ENCODE measurements at places on chromosomes 7 and 10.

- no peak for DNase-seq
These were observed 32.3 kb upstream of the PRKCQ start for GRCh38 chr10:6612371-6612770.

DNA sequence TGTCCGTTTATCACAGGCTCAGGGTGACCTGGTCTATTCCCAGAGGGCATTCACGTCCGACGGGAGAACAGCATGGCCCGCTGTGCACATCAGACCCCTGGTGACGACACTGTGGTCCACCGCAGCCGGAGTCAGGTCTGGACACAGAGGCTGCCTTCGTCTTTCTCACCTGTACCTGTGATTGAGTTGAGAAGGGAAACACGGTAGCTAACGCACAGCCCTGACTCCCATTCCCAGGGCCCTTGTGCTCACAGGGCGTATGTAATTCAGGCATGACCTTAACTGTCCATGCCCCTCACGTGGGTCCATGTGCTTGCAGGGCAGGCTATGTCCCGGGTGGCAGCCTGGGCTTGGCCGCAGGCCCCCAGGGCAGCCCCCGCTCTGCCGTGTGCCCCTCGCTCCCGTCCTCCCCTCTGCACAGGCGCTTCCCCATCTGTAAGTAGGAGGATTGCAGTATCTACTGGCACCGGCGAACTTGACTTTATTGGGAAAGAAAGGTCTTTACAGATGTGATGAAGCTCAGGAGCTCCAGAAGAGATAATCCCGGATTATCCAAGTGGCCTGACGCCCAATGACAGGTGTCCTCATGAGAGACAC, 221.3 kb upstream of the TCERG1L start:
- no peak for DNase-seq

GRCh38 chr7:1761097-1761496, 91.0 kb downstream of the ELFN1 start:
- no peak for DNase-seq

GRCh38 chr10:104081998-104082397, 3.7 kb downstream of the COL17A1 start:
- no peak for DNase-seq

DNA sequence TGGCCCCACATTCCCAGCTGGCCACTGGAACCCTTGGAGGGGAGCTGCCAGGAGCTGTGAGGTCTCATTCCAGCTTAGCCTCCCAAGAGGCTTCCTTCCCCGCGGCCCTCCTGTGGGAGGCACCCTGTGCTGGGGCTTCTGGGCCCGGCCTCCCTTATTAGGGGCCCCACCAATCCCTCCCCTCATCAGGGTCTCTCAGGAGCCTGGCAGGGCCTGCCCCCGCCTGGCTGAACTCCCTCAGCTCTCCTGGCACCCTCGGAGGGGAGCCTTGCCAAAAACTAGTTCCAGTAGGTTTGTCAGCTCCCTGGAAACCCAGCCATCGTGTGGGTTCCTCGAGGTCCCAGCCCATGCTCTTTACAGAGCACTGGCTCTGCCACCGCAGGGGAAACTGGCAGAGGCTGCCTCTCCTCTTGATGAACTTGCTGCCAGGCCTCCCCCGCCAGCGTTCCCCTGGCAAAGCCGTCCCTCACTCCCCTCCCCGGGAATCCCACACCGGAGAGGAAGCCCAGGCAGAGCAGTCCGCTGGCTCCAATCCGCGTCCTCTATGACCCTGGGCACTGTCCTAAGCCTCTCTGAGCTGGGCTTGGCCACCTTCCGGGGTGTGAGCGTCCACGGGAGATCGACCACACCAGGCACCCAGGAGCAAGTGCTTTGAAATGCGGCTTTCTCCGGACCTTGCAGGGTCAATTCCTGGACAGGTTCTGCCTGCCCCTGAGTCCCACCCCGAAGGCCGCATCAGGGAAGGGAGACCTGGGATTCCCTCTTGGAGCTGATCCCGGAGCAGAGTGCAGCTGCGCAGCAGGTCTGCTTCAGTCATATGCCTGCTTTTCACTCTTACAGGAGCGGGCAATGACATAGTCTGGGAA, 139.8 kb downstream of the ARHGAP22 start:
- no peak for DNase-seq

GRCh38 chr7:159246702-159247480, 102.2 kb upstream of the VIPR2 start:
- DNase-seq: no peak

GRCh38 chr10:72375173-72375572, 20.5 kb upstream of the DNAJB12 start:
- DNase-seq: no peak

DNA sequence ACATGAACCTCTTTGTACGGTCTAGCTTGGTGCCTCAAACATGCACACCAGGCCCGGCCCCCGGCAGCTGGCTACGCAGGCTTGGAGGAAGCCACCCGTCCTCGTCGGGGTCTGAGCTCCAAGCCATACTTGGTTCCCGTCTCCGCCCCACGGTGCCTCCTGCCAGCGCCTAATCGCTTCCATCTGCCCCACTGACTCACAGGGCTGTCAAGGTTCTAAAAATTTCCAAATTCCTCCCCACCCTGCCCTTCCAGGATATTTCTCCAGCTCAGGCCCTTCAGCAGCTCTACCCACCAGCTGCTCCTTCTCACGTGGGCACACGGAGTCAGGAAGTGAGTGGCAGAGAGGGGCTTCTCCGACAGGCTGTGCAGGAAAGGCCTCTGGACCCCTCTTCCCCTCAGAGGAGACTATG, 38.8 kb downstream of the TMEM270 start:
- no peak for DNase-seq

- DNase-seq: no peak
These were observed 4.8 kb downstream of the STRIP2 start for GRCh38 chr7:129438839-129439651.

GRCh38 chr10:1605999-1606940, 131.1 kb downstream of the ADARB2 start:
- no peak for DNase-seq

- no peak for DNase-seq
These were observed 1.6 kb upstream of the COPS6 start for GRCh38 chr7:100087055-100087750.

GRCh38 chr7:96679886-96680285, 29.8 kb downstream of the SEM1 start:
- no peak for DNase-seq

- DNase-seq: no peak
These were observed 277.8 kb downstream of the EXOC4 start for GRCh38 chr7:133530682-133531081.

DNA sequence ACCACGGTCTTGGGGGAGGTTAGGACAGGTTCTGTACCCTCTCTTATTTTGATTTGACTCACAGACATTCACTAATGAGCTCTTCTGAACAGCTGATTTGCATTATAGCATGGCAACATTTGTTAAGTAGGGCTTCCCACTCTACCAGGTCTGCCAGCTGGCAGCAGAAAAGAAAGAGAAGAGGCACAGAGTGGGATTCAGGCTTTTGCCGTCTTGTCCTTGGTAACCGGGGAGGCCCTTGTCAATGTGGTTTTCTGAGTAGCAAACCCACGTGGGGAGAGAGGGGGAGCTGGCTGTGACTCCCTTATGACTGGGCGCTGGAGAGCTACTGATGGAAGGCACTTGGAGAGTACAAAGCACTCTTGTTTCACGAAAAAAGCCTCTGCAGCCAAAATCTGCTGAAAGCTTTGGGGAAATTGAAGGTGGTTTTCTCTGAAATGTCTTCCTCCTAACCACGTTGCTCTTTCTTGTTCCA, 355.3 kb upstream of the GALNT17 start:
- DNase-seq: no peak

GRCh38 chr10:105579112-105579511, 938.0 kb downstream of the SORCS3 start:
- DNase-seq: no peak

DNA sequence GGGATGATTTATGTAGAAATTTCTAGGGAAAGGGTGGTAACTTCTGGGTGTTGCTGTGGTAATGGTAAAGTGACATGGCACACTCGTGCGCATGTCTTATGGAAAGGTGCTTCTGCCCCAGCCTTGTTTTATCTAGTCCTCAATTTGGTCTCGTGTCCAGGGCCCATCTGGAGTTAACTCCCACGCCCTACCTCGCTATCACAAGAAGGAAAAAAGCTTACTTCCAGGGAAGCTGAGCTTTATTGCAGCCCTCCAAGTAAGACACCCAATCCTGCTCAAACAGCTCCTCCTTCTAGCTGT, 611.8 kb downstream of the TNS3 start:
- DNase-seq: no peak

DNA sequence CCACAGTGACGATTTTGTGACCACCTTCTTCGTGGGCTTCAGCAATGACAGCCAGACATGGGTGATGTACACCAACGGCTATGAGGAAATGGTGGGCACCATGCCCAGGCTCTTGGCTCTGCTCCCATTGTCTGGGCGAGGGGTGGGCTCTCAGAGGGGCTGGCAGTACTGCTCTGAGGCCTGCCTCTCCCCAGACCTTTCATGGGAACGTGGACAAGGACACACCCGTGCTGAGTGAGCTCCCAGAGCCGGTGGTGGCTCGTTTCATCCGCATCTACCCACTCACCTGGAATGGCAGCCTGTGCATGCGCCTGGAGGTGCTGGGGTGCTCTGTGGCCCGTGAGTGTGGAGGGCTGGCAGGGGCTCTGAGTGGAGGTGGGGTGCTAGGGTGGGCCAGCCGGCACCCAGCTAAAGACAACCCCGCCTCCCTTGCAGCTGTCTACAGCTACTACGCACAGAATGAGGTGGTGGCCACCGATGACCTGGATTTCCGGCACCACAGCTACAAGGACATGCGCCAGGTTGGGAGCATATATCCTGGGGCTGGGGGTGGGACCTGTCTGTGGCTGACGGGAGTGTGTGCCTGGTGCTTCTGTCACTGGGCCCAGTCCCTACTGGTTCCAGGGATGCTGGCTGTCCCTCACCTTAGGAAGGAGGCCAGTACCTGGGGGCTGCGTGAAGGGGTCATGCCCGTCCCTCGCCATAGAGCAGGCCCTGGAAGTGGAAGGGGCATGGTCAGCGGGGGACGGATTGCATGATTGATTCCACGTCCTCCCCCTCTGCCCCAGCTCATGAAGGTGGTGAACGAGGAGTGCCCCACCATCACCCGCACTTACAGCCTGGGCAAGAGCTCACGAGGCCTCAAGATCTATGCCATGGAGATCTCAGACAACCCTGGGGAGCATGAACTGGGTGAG, 6.8 kb downstream of the AEBP1 start:
- no peak for DNase-seq

- no peak for DNase-seq
These were observed 283.6 kb downstream of the SUGCT start for GRCh38 chr7:40418448-40418847.

- no peak for DNase-seq
These were observed 3.3 kb downstream of the CRYGN start for GRCh38 chr7:151436446-151437158.

GRCh38 chr10:94852438-94852837, 86.0 kb upstream of the CYP2C9 start:
- no peak for DNase-seq

GRCh38 chr7:132680590-132680989, 104.3 kb upstream of the PLXNA4 start:
- DNase-seq: no peak

DNA sequence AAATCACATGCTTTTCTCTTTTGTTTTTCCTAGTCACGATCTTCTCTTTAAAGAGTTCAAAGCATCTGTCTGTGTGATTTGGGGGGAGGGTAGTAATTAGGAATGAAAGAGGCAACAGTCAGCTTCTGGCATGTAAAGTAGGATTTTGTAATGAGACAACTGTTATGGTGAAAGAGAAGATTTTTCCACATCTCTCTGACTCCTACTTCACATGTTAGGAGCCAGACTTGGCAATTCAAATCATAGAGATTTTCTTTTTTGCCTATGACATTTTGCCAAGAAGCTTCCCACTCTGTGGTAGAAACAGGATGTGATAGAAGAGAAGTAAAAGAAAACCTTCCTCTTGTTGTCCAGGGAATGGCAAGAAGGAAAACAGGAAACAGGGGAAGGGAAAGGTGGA, 38.3 kb upstream of the KLHL7 start:
- DNase-seq: no peak

DNA sequence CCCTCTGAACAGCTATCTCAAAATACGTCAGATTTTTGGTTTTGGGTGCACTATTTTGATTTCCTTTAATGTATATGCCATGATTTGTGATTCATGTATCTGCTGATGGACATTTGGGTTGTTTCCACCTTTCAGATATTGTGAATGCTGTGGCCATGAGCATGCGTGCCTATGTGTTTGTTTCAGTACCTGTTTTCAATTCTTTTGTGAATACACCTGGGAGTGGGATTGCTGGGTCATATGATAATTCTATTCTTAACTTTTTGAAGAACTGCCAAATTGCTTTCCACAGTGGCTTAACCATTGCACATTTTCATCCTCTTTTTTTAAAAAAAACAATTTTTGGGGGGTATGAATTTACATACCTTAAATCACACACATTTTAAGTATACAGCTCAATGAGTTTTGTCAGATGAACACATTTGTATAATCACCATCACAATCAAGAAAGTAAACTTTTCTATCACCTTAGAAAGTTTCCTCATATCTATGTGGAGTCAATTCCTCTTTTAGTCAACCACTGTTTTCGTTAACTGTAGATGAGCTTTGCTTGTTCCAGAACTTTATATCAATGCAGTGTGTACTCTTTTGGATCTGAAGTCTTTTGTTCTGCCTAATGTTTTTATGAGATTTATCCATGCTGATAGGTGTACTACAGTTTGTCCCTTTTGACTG, 36.9 kb downstream of the CYP26A1 start:
- no peak for DNase-seq

- DNase-seq: no peak
These were observed 13.6 kb downstream of the STAMBPL1 start for GRCh38 chr10:88893611-88894010.

GRCh38 chr10:70935125-70935625, 46.8 kb upstream of the PCBD1 start:
- DNase-seq: no peak

GRCh38 chr10:94680544-94680943, 3.0 kb upstream of the CYP2C18 start:
- no peak for DNase-seq

- DNase-seq: no peak
These were observed 142.5 kb downstream of the RNF216 start for GRCh38 chr7:5638994-5639393.

DNA sequence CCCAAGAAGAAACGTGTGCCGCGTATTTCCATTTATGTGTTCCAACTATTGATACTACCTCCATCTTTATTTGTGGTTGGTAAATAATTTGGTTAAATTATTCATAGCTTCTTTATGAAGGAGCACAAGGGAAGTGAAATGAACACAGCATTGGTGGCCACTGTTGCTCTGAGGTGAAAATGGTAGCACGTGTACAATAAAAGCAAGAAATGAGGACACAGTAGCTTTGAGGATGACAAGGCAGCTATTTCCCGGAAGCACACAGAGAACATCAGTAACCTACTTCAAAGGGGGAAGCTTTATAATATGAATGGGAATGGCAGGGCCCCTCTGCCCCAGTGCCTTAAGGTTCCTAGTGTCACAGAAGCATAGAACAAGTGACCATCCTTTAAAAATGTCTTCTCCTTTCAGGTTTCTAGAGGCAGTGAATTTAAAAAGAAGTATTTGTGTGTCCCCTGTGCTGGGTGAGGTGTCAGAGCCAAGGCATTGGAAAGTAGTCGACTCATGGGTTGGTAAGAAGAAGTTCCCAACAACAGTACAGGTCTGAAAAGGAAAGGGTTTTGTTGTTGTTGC, 78.8 kb downstream of the SGMS1 start:
- no peak for DNase-seq

- no peak for DNase-seq
These were observed 543.0 kb upstream of the FZD8 start for GRCh38 chr10:36185097-36185496.

- no peak for DNase-seq
These were observed 10.2 kb downstream of the SSBP1 start for GRCh38 chr7:141748396-141748795.

GRCh38 chr10:46239993-46240683, 46.7 kb upstream of the ANTXRL start:
- DNase-seq: no peak

GRCh38 chr10:78920011-78920410, 148.8 kb upstream of the ZMIZ1 start:
- no peak for DNase-seq

Data from NCI-H2227 treated with DMSO at 0.1 percent for 48 hours (cell line).